ENCODE measurements at places on chromosomes 7 and 10. TPM values are rescaled to one million over a fixed set of nuclear protein-coding genes. Genes with fewer than 3 reads are reported as not detected.

DNA sequence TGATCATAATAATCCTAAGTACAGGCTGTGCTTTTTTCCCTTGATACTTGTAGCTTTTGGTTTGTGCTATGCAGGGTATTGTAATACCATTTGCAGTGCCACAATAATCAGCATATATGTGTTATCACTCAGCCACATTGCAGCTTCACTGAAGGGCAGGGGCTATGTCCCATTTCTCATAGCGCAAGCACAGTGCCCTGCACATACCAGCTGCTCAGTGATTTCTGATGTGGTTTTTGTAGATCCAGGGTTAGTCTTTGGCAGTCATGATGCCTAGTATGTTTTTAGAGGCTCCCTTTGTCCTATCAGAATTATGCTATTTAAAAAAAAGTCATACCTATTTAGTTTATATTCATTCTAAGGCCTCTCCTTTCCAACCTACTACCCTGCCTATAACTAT is 25.8 kb downstream of the MET start:
- DNase-seq: no peak

DNA sequence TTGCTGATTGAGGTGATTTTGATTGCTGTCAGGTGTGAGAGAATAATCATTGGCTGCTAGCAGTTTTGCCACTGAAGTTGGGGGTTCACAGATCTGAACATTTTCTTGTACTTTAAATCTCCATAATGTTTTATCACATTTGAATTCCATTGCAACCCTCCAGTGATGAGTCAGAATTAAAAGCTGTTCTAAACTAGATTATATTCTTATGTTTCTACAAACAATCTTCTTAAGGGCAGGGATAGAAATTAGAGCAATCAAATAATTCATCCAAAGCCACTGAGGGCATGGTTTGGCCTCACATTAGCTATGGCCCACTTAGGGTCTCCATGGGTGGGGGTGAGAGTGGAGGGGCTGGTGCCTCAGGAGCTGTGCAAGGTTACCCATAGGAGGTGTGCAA is 53.0 kb upstream of the RPA3 start:
- no peak for DNase-seq

DNA sequence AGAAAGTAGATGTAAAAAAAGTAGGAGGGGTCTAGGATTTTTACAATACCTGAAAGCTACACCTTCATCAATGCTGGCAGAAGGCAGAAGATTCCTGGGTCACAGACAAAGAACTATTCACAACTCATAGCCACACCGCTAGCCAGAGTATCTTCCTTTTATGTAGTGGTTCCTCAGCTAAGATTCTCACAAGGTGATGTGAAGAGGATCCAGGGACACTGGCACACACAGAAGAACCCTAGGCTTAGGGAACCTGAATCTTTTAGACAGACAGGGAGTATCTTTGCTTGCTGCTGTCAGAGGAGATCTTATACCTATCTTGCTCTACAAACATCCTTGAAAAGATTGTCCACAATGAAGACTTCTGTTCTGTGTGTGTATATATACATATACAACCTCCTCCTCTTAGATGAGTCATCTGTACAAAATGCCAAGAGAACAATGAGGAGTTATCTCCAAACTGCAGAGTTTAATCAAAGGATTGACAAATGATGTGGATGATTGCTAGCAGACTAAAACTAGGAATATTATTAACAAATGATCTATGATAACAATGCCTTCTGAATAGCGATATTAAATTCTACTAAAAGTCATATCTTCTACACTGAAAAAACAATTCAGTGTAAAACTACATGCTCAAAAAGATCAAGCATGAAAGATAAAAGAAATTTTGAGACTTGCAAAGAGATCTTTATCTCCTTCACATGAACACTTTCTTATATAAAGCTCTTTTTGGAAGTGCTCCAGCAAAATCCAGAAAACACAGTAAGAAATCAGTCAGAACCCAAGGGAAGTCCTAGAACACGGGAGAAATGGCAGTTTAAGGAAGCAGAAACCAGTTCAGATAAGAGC is 409.3 kb downstream of the PARD3 start:
- no peak for DNase-seq

- DNase-seq: no peak
Measured at GRCh38 chr7:44210107-44210506, 9.3 kb downstream of the YKT6 start.

- no peak for DNase-seq
Measured at GRCh38 chr10:12533723-12534122, 184.4 kb downstream of the CAMK1D start.

DNA sequence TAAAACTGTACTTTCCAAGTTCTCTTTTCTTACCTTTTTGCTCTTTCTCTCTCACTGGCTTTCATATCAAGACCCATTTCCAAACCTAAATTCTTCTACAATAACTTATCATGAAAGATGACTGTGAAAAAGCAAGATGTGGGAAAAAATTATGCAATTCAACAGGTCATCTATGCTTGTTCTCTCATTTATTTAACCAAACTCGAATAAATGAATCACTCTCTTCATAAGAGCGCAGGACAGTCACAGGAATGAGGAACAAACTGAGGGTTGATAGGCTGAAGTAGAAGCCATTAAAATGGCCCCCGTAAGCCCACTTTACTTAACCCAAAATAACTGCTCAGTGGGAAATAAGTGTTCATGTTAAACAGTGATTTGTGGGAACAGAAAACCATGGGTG is 1289.7 kb upstream of the SORCS1 start:
- DNase-seq: no peak

DNA sequence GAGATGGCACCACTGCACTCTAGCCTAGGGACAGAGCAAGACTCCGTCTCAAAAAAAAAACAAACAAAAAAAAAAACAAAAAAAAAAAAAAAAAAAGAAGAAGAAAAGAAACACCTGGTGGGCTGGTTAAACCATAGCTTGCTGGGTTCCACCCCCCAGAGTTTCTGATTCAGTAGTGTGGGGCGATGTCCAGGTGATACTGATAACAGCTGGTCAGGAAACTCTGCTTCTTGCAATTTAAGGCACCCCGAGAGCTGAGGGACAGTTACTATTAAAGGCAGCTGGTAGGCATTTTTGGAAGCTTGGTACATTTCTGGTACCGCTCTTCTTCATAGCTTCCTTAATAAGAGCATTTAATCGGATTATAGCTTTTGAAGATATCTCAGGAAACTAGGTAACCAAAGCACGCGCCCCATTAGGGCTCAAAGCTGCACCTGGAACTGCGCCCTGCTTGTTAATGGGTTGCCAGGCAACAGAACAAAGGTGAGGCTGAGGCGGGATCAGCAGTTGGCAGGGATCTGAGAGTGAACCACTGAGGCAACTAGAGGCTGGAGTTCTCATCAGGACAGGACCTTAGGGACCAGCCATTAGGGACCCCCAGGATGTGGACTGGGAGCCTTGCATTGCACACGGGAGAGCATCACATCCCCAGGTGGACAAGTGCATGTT is 6.5 kb upstream of the SDK1 start:
- peak; percentile 50 for DNase-seq

DNA sequence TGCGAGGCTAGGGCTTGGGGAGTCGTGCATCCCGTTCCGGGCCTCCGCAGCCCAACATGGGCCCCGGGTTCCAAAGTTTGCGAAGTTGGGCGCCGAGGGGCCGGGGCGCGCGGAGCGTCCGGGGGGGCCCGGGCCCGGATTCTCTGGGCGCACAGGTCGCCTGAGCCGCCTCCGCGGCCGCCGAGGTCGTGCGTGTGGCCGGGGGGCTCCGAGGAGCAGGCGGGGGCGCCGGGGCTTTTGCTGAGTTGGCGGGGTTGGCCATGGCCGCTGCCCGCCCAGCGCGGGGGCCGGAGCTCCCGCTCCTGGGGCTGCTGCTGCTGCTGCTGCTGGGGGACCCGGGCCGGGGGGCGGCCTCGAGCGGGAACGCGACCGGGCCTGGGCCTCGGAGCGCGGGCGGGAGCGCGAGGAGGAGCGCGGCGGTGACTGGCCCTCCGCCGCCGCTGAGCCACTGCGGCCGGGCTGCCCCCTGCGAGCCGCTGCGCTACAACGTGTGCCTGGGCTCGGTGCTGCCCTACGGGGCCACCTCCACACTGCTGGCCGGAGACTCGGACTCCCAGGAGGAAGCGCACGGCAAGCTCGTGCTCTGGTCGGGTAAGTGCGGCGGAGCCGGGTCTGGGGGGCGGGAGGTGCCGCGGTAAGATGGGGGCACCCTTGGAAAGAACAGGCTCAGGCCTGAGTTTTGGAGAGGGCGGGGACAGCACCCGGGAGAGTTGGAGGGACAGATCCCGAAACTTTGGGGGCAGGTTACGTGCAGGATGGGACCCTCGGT is 643 bp downstream of the SMO start:
- peak; percentile 41 for DNase-seq

DNA sequence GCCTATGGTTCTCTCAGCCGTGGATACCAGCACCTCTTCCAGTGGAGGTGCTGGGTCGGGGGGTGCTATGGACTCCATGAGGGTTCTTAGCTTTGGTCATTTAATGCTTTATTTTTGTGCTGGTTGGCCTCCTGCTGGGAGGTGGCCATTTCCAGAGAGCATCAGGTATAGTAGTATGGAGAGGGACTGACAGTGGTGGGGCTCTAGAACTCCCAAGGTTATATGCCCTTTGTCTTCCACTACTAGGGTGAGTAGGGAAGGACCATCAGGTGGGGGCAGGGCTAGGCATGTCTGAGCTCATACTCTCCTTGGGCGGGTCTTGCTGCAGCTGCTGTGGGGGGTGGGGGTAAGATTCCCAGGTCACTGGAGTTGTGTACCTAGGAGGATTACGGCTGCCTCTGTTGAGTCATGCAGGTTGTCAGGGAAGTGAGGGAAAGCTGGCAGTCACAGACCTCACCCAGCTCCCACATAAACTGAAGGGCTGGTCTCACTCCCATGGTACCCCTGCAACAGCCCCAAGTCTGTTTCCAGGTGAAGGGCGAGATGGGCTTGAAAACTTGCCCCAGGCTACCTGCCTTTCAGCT is 763.2 kb upstream of the LRRTM3 start:
- DNase-seq: no peak

- DNase-seq: no peak
Measured at GRCh38 chr7:37309493-37309892, 139.2 kb downstream of the ELMO1 start.

GRCh38 chr7:43328785-43329380 is 216.4 kb downstream of the HECW1 start:
- no peak for DNase-seq

- DNase-seq: no peak
Measured at GRCh38 chr10:112914288-112914952, 35.6 kb upstream of the TCF7L2 start.

- DNase-seq: no peak
Measured at GRCh38 chr7:70736715-70737460, 395.1 kb upstream of the GALNT17 start.

DNA sequence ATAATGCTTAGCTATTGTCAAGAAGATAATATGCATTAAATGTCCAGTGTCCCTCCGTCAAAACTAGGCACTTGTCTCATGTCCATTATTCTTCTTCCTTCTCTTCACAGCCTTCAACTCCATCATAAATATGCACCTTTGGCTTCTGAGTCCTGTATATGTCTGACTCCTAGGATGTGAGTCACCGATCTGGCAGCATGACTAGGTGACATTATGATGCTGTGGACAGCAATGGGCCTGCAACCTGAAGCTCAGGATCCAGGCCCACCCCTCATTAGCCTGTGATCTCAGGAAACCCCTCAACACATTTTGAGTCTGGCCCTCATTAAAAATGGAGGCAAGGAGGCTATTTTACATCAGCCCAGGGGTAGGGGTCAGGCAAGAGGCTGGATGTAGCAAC is 362.5 kb upstream of the ZMIZ1 start:
- no peak for DNase-seq

GRCh38 chr10:88271761-88272543 is 311.2 kb downstream of the RNLS start:
- DNase-seq: no peak

DNA sequence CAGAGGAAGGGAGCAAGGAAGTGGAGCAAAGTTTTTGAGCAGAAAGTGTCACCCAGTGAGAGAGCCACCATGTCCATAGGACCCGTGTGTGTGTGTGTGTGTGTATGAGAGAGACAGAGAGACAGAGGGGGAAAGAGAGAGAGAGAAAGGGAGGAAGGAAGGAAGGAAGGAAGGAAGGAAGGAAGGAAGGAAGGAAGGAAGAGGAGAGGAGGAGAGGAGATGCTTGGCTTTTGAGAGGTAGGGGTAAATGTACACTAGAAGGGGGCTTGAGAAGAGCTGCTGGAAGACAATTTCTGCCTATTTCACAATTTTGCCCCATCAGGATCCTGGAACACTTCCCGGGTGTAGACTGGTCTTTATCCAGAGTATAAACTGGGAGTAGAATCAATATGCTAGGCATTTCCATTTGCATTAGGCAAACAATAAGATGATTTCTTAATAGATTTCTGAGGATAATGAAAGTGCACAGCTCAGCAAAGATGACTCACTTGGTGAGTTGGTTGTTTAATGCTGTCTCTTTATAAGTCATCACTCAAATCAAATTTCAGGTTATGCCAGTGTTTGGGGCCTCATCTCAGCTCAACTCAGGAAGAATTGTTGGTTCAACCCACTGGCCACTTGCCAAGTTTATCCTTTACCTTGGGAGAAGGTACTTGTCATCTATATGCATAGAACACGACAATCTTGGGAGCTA is 70.0 kb upstream of the FAM13C start:
- no peak for DNase-seq

DNA sequence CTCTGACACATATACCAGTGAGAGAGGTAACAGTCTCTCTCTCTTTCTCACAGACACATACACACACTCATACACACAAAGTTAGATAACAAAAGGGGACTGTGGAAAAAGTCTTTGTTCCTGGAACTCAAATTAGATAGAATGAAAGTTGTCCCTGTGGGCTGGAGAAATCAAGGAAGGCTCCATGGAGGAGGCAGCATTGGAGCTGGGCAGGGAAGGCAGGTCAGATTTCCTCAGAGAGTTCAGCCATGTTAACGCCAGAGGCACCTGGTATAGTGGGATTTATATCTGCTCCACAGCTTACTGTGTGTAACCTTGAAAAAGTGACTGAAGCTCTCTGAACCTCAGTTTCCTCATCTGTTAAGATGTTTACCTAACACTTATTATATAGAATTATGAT is 38.7 kb downstream of the LDB3 start:
- no peak for DNase-seq

- peak; percentile 89 for DNase-seq
Measured at GRCh38 chr7:121081327-121081936, 92.9 kb downstream of the CPED1 start.

- no peak for DNase-seq
Measured at GRCh38 chr7:45068236-45069023, 20.3 kb downstream of the NACAD start.

SORBS1 gene
- 68.9 TPM for total RNA-seq

SKIDA1 gene
- 1.4 TPM for total RNA-seq

LGI1 gene
- not detected for total RNA-seq

CHST15 gene
- 30.9 TPM for total RNA-seq

TFR2 gene
- 2.1 TPM for total RNA-seq

C10orf67 gene
- 2.3 TPM for total RNA-seq

TMEM213 gene
- total RNA-seq: 2.0 TPM

Measured in lung (tissue), 17 donors.